NCI-H187 treated with DMSO at 0.1 percent for 48 hours (cell line): ENCODE measurements at places on chromosomes 6 and 20.

DNA sequence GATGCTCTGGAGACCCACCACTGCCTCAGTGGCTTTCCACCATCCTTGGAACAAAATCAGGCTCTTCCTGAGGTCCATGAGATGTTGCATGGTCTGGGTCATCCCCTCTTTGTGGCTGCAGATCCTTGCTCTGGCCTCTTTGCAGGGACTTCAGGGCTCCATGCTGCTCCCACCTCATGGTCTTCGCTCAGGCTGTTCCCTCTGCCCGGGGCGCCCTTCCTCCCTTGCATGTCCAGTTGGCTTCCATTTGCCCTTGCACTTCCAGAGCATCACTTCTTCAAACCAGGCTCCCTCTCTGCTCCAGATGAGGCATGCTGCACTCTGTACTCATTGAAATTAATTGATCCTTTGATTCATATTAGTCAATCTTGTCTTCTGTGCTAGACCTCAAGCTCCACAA, 4.4 kb upstream of the PHACTR3 start:
- DNase-seq = no peak

DNA sequence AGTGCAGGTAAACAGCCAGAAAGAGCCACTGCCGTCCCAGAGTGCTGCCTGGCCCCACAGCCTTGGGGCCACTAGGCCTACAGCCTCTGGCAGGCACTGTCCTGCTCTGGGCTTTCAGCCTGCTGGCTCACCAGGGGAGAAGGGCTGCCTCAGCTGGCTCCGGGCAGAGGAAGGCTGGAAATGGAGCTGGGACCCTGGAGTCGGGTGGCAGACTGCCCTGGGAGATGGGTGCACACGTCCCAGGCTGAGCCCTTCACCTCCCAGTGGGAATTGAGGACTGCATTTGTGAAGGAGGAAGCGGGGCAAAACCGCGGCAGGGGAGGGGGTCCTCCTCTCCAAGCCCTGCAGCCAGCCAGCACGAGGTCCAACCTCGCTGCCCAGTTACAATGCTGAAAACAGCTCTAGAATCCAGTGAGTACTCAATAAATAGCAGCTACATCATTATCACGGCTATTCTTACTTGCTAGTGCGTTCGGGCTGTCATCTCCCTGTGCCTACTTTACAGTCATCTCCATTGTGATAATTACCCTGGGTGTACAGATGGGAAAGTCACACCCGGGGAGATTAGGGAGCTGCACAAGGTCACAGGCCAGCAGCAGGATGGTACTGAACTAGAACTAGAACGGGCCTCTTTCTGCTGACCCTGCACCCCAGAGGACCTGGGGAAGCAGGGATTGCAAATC, 13.1 kb downstream of the ACSS1 start:
- no peak for DNase-seq

- no peak for DNase-seq
Measured at GRCh38 chr6:6439778-6440177, 119.3 kb upstream of the F13A1 start.

GRCh38 chr20:610130-611046, at the start of gene TCF15:
Gene TCF15, minus strand, starts transcription at chr20:610309. Its CDS starts 72 bp downstream, at chr20:610237.
- DNase-seq = no peak
